SK-N-SH (cell line): ENCODE measurements at places on chromosomes 1 and 21.

- DNase-seq, result no peak
These were observed 52.3 kb upstream of the DUSP10 start for GRCh38 chr1:221794079-221794670.

DNA sequence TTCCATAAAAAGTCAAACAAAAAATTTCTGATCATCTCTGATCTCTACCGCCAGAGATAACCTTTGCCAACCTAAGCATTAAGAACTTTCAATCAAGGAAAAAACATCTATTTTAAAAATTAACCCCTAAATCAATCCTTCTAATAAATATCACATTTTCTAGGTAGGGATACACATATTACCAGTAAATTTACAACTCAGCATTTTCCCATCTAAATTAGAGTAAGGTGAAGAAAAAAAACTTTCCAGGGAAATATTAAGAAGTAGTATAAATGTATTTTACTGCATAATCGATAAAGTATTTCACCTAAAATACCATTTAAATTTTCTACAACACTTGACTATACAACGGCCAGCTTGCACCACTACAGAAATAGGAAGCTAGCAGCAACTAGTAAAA is 1.5 kb downstream of the STX6 start:
- DNase-seq, result no peak

- no peak for DNase-seq
These were observed 389.1 kb downstream of the HLX start for GRCh38 chr1:221268295-221268694.

DNA sequence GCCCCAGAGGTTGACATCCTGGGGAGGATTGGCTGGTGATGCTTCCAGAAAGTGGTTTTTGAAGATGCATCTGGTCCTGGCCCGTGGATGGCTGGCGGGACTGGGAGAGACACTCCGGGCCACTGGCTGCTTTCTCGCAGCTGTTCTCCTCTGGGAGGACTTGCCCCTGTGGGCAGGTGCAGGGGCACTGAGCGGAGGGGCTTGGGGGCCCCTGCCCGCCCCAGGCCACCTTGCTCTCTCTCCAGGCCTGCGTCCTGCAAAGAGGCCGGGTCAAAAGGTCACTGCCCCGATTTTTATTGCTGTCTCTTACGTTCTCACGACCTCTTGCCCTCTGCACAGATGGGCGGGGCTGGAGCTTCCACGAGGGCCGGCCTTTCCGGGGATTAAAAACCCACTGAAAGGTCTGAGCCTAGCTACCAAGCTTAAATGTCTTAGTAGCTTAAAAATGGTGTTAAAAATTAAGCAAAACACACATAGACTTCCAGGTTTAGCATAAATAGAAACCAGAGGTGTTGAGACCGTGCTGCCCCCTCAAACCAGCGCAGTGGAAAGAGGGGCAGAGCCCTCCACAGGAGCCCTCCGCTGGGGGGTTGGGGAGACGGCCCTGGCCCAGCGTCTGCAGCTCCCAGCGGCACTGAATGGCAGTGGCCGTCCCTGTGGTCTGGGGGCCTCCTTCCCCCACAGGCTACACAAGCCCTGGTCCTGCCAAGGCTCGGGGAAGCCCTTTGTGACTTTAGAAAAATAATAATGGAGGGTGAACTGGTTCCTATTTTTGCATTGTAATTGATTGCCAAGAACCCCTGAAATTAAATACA is 43.9 kb downstream of the SKI start:
- DNase-seq, result no peak
